ENCODE measurements at places on chromosomes 2 and 18. TPM values are rescaled to one million over a fixed set of nuclear protein-coding genes. Genes with fewer than 3 reads are reported as not detected.

DNA sequence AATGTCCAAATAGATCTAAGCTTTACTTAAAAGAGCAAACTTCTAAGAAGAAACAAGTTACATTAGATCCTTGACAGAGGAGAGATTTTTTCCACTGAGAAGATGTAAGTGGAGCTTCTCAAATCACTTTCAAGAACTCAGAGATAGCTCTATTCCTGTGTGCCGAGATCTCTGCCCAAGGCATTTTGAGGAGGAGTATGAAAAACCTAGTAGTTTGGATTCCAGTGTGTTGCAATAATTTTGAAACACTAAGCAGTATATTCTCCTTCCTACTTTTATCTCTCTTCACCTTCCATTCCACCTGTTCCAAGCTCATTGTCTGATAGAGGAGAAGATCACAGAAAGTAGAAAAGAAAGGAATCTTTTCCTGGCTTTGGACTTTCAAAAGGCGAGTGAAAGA is 192.0 kb upstream of the TANK start:
- no peak for DNase-seq

DNA sequence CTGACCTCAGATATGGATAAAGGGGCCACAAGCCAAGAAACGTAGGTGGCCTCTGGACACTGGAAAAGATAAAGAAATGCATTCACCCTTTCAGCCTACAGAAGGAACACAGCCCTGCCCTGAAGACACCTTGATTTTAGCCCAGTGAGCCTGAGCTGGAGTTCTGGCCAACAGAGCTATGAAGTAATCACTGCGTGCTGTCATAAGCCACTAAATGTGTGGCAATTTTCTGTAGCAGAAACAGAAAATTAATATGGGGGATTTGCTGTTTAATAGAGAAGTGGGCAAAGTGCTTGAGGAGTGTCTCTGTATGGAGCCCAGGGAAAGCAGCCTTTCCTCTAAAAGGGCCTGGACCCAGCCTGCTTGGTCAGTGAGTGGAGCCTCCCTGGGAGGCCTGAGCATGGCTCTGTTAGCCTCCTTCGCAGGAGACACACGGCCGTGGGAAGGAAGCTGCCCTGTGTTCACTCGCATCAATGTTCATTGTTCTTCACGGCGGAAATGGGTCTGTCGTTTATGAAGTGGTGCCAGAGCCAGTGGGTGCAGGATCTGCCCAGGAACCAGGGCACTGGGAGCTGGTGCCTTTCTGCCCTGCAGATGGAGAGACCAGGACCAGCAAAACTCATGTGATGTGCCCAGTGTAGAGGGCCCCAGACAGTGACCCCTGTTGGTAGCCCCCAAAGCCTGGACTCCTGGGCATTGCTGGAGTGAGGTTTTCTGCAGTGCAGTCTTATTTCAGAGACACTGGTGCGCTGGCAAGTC is 268.9 kb downstream of the NDUFA10 start:
- DNase-seq, result no peak

DNA sequence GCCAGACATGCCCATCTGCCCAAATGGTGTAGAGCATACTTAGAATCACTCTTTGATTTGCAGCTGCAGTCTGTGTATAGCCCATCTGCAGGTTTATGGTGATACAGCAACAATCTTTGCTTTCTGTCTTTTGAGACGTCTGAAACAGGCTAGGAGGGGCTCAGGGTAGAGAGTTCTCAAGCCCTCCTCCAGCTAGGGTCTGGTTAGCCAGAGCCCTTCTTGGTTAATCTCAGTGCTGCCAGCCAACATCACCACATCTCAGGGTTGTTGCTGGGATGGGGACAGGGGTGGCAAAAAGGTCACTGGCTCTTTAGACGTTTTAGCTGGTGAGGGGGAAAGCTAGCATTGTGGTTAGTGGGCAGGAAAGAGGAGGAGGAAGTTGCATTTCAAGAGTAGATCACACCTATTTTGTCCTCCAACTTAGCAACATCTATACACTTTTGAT is 136.6 kb upstream of the ACAA2 start:
- no peak for DNase-seq

YES1 gene
- total RNA-seq, result 51.6 TPM

DNA sequence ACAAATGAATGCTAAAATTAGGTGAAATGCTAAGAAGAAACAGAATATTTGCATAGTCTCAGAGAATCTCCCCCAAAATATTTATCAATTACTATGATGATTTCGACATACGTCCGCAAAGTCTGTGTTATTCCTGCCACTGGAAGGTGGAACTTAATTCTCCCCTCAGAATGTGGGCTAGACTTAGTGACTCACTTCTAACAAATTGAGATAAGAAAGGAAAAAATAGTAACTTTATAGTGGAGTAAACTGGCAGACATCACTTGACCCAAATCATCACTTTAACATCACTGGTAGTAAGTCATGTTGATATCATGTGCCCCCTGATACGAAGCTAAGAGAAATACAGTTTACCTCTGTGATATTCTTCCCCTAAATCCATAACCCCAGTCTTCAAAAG is 23.5 kb downstream of the HADHB start:
- DNase-seq, result no peak

DNA sequence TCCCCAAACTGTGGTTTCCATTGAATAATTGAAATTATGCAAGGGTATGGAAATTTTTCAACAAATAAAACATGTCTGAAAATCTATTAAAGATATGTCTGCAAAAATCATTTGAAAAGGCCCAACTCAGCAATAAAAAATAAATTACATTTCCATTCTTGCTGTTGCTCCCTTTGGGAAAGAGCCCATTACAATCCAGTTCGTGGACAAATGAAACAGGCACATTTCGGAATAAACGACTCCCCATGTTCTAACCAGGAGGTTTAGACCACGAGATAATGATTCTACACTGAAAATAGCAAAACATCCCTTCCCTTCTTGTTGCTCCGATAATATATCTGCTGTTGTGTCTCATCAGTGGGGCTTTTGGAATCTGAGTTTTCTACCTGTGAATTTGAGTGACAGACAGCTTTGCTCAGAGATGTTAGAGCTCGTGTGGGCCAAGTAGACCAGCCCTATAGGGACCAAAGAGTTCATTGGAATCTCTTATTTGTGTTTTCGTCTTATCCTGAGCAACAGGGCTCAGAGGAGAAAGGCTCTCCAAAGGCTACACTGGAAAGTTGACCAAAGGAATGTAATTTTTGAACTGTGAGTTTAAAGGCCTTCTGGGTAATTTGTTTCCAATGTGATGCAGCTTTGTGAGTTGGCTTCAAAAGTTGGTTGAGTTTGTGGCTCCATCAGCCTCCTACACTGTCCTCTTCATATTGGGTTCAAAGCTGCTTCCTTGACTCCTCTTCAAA is 119.5 kb downstream of the ACTR3 start:
- DNase-seq, result no peak

DNA sequence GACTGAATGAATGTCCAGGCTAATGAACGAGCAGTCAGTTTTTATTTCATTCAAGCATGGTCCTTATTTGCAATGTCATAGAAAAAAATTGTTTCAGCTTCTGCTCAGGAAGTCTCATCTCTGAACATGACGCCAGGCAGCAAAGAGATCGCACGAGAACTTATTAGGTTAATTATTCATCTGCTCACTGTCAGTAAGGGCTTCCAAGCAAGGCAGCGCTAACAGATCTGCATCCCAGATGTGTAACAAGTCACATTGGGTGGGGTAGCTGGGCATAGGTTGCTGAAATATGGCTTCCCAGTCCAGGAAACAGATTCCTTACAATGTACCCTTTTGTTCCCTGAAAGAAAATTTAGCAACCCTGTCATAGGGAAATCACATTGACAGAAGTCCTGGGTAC is 63.5 kb downstream of the ANKRD44 start:
- DNase-seq, result no peak

C1GALT1C1L gene
- 1.4 TPM for total RNA-seq

VWA3B gene
- total RNA-seq, result not detected

SAG gene
- total RNA-seq, result not detected

DNA sequence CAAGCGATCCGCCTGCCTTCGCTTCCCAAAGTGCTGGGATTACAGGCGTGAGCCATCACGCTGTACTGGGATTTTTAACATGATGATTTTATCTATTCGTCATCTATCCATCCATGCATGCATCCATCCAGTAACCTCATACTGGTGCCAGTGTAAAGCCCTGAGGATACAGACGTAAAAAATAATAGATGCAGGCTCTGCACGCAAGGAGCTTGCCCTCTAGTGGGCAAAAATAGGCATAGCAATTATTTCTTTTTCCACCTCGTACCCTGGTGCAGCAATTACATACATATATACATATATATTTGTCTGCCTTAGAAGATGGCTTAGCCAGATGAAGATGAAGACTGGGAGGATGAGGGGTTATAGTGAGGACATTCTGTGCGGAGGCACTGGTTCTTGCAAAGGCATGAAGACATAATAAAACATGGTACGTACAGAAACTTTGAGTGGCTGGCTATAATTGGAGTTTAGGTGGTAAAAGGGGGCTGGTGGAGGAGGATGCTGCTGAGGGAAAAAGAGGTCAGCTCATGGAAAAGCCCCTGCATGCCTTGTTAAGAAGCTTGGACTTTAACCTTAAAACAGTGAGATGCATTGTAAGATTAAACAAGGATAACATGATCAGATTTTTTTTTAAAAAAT is 19.6 kb upstream of the RPIA start:
- no peak for DNase-seq

OSR1 gene
- 74.0 TPM for total RNA-seq

DNA sequence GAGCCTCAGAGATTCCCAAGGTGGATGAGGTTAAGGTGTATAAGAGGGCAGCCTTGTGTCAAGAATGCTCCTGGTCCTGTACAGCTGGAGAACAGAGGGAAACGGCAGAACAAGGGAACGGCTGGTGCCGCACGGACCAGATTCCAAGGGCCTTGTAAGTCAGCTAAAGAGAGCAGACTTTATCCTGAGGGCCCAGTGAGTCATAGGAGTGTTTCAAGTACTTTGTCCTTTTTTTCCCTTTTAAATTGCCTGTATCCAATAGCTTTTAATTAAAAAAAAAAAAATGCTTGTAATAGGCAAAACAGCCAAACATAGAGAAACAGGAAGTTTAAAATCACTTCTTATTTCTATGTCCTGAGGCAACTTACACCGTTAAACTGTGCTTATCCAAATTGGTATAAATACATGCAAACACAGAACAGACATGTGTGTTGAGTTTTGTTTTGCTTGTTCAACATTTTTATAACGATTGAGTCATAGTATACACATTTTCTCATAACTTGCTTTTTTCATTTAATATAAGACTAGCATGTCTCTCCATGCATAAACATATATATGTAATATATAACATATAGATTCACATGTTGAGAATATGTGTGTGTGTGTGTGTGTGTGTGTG is 42.1 kb upstream of the EVA1A start:
- no peak for DNase-seq

DNA sequence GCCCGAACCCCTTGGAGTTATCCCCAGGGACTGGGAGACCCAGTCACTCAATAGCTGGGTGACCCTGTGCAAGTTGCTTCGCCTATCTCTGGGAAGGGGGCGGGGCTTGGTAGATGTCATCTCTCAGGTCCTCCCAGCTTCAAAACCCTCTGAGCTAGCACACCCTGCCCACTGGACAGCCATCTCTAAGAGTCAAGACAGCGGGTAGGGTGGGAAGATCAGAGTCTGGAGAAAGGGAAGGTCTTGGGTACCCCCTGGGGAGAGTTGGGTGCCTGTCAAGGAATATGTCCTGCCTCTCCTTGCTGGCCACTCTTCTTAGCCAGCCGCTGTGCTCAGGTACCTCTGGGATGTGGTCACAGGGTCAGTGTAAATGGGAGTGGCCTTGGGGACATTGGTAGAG is 8.0 kb downstream of the GLI2 start:
- no peak for DNase-seq

GRCh38 chr18:2222270-2223185 is 348.8 kb downstream of the METTL4 start:
- DNase-seq, result no peak

DNA sequence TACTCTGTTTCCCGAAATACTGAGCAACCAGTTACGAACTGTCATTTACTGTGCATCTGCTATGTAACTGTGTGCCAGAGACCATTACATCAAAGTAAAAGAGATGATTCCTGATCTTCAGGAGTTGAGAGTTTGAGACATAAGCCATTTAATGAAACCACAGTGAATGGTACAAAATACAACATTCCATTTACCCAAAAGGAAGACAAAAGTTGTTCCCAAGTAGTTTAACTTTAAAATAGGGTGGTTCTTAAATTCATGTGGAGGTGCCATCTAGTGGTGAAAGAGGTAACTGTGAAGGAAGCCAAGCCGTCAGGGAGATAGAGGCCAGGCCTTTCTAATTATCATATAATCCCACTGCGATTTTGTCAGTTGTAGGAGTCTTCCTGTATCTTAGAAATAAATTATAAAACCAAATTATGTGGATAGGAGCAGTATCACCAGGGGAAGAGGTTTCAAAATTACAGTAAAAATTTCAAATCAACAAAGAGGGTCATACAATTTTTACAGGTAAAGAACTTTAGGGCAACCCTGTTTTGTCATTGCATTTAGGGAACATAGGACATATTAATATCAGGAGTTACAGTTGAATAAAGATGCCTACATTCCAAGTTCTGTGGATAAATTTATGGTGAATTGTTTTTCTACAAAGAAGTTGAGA is 67.7 kb downstream of the EPAS1 start:
- DNase-seq, result no peak

DNA sequence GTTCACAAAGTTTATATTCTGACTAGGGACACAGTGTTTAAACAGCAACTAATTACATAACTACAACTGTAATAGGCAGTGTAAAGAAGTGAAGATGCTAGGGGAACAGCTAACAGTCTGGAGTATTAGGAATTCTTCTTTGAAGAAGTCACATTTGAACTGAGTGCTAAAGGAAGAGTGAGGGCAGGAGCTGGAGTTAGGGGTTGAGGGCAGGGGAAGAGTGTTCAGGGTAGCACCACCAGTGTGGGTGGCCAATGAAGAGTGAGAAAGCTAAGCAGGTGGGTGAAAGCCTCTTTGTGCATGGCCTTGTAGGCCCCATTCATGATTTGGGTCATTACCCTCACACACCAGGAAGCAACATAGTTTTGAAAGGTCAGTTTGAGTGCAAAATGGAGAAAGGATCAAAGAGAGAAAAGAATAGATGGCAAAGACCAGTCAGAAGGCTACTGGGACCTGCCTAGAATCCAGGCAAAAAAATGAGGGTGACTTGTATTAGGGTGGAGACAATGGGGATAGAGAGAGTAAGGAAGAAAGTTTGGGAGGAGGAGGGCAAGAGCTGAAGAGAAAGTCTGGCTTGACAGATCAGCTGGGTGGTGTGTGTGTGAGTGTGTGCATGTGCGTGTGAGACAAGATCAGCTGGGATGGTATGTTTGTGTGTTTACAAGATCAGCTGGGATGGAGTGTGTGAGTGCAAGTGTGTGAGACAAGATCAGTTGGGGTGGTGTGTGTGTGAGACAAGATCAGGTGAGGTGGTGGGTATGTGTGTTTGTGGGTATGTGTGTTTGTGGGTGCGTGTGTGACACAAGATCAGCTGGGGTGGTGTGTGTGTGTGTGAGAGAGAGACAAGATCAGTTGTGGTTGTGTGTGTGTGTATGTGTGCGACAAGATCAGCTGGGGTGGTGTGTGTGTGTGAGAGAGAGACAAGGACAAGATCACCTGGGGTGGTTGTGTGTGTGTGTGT is 43.6 kb upstream of the AGPS start:
- no peak for DNase-seq

DNA sequence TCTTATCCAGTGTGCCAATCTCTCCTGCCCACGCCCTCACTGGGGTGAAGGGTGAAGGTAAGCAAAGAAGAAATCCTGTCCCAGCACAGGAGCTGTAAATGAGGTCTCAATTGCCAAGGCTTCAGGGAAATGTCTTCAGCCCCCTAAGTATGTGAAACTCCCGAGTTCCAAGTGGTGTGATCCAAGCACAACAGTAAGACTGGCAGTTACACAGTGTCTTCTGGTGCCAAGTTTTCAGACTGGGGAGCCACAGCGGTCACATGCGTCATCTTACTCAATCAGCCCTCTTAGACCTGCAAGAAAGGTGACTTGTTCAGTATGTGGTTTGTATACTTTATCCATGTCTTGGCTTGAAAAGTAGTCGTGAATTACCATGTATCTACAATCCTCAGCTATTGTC is 55.0 kb upstream of the SPRED2 start:
- no peak for DNase-seq

Measured in posterior vena cava (tissue), 2 donors.